EL (cell line): ENCODE measurements at places on chromosomes 6 and 20.

- DNase-seq: no peak
Observed at GRCh38 chr6:36539814-36540568, 7.3 kb downstream of the STK38 start.

DNA sequence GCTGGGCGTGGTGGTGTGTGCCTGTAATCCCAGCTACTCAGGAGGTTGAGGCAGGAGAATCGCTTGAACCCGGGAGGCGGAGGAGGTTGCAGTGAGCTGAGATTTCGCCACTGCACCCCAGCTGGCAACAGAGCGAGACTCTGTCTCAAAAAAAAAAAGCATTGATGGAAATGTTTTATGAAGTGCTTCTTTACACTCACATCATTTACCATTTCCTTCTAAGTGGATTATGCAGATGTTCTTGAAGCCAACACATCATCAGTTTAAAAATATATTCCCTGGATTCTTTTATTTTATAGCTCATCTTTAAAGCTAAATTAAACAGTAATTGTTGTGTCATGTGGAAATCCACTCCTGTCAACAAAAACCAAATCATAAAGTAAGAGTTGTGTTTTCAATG is 35.9 kb upstream of the HDDC2 start:
- DNase-seq: no peak

GRCh38 chr6:34159844-34160243 is 14.0 kb upstream of the GRM4 start:
- DNase-seq: no peak

DNA sequence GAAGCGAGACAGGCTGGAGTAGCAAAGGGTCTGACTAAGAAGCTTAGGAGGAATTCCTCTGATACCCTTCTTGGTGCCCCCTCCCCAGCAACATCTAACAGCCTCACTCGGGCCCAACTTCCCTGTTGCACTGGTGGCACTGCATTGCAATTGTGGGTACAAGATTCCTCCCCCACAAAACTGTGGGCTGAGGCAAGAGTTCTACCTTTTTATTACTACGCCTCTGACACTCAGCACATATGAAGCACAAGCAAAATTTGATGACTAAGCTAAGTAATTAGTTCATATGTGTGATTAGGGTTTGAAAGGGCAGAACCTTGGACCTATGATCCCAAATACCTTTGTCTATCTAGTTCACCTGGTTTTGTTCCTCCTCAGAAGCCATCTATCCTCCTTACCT is 83.5 kb downstream of the ZHX3 start:
- no peak for DNase-seq

DNA sequence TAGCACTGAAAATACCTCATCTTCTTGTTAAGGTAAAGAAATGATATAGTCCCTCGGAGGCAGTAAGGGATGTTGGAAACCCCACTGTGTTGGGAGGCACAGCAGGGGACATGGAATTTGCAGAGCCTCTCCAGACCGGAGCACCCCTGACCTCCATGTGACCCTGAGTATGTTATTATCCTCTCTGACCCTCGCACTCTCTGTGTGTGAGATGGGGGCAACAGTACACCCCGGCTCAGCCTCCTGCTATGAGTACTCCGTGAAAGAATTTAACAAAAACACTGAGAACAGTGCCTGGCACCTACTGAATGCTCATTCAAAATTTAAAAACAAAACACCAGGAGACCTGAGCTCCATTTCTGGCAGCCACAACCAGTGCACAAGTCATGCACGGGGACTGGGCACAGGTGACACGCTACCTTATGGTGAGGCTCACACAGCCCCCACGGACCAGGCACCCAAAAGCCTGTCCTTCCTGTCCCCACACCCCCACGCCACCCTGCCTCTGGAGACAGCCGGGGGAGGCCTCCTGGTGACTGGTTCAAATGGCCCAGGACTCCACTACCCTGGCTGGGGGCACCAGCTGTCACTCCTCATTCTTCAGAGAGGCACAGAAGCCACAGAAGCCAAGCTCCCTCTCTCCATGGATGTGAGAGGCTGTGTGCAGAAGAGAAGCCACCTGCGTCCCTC is 6.1 kb downstream of the NINL start:
- DNase-seq: no peak

DNA sequence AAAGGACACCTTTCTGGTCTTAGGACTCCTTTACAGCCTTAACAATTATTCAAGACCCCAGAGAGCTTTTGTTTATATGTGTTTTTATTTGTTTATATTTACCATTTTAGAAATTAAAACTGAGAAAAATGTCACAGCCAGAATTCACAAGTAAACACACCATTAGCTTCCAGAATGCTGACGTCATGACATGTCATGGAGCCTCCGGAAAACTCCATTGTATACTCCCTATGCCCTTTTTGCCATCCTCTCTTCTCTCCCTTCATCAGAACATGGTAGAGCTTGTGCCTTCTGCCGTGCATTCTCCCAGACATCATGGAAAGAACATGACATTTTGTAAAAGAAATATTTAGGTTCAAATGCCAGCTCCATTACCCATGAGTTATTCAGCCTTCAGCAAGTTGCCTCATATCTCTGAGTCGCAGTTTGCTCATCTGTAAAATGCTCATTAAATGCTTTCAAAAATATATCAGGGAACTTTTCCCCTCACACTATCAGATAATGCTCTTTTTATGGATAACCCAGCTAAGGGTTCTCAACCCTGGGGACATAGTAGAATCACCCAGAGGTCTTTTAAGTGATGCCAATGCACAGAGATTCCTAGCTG is 27.8 kb downstream of the TNFAIP3 start:
- DNase-seq: peak; percentile 70

DNA sequence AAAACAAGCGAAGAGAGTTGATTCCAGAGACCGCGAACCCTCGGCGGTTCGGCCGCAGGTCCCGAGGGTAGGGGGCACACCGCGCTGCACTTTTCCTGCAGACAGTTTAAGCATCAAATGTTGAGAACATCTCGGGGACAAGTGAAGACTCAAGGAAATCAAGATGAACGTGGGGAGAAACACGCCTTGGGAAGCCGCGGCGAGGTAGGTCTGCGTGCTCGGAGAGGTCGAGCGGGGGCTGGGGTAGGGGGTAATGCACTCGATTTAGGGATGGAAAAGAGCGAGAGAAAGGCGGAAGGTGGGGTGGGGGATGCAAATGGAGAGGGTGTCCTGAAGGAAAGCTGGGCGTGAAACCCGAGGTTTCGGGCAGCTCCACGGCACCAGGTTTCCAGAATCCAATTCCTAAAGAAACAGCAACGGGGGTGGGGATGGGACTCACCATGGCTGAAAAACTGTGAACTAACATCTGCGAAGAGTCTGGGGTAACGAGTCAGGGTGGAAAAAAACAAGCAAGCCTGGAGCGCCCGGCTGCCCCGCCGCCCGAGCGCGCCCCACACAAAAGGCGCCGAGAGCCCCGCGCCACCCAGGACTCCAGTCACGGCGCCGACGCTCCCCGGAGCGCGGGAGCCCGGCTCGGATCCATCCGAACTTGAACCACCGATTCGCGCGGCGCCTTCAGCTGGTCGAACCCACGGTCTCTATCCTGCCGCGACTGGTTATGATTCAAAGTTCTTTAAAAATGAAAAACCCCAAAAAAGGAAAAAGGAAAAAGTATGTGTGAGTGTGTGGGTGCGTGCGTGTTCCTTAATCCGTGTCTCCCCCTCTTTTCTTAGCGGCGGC is 3.5 kb downstream of the TFAP2A start:
- no peak for DNase-seq

DNA sequence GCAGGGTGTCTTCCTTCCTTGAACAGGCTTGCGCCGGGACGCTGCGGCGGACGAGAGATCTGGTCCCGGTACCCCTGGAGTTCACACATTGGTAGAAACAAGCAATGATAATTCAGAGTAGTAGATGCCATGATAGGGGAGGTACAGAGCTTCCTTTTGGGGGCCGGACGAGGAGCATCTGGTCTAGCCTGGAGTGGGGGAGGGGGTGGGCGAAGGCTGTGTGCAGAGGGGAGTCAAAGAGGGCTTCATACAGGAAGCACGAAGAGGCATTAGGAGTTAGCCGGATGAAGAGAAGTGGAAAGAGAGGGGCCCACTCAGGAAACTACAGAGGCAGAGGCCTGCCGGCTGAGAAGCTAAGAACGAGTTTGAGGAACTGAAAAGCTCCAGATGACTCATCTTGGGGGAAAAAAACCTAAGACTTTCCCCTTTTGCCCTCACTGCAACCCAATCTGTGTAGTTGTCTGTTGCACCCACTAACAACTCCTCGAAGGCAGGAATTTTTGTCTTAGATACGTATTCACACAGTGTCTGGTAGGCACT is 611 bp downstream of the CNPY3 start:
- peak; percentile 84 for DNase-seq
